Activated CD4-positive, alpha-beta T cell treated with anti-CD3 and anti-CD28 coated beads, Interleukin-2, amount 50 U/mL, for 48 hours (primary cell): ENCODE measurements at places on chromosomes 16 and 17.

DNA sequence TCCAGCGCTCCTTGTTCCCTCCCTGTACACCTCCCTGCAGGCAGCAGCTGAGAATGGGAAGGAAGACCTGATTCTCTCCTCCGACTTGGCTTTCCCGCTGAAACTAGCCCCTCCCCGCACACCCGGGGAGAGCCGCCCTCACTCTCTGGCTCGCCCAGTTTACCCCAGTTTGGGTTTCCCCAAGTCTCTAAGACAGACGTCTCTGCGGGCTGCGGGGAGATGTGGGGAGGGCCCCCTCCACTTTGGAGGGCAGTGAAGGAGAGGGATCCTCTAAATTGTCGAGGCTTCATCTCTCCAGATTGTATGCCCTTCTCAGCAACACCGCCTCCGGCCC is 797 bp downstream of the GRB7 start:
- DNase-seq = peak; percentile 75

DNA sequence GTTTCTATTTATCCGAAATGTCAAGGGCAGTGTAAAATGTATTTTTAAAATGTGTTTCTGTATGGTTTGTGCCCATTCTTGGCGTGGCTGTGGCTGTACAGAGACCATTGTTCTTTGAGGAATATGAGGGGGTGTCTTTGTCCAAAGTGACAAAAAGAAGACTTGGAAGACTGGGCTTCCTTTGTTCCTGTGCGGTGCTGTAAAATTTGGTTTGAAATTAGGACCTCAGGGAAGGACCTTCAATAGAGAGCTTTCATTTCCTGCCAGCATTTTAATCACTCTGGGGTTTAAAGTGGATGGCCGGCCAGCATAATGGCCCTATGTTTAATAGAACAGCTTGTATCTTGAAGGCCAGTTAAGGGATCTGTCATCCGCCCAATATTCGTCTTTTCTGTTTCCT is 190.1 kb upstream of the TBX2 start:
- DNase-seq = no peak

GRCh38 chr16:4936181-4936990 is 562 bp downstream of the PPL start:
- no peak for DNase-seq

GRCh38 chr17:30597776-30598288 is 120.6 kb downstream of the GOSR1 start:
- no peak for DNase-seq

DNA sequence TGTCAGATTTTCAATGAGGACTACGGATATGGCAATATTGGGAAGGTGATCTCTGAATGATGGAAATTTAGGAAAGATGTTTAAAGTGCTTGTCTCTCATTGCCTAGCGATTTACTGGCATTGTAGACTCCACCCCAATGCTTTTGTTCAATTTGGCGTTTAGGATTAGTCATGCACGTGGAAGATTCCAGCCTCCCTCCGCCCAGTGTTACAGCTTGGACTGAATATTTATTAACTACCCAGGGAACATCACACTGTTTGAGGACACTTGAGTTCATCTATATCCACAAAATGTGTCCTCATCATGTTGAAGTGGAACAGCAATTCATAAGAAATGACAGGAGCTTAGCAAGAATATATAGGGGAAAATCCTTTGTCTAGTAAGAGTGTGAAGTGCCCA is 738.8 kb upstream of the RBFOX1 start:
- no peak for DNase-seq

- peak; percentile 19 for DNase-seq
Measured at GRCh38 chr17:35345926-35346771, 27.3 kb downstream of the SLFN11 start.

DNA sequence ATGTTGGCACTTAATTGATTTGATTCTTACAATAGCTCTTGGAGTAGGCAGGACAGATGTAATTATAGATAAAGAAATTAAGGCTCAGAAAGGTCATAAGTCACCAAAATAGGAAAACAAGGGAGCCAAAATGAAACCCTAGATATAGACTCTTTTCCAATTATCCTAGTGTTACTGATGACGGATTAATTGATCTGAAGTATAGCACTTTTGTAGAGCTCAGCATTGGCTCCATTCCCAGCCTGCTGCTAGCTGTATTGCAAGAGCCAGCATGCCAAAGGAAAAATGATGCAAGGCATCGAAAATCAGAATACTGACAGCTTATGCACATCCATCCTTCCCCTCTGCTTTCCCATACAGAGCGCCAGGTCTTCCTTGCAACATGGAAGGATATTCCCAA is 21.6 kb upstream of the RASL10B start:
- DNase-seq = no peak

DNA sequence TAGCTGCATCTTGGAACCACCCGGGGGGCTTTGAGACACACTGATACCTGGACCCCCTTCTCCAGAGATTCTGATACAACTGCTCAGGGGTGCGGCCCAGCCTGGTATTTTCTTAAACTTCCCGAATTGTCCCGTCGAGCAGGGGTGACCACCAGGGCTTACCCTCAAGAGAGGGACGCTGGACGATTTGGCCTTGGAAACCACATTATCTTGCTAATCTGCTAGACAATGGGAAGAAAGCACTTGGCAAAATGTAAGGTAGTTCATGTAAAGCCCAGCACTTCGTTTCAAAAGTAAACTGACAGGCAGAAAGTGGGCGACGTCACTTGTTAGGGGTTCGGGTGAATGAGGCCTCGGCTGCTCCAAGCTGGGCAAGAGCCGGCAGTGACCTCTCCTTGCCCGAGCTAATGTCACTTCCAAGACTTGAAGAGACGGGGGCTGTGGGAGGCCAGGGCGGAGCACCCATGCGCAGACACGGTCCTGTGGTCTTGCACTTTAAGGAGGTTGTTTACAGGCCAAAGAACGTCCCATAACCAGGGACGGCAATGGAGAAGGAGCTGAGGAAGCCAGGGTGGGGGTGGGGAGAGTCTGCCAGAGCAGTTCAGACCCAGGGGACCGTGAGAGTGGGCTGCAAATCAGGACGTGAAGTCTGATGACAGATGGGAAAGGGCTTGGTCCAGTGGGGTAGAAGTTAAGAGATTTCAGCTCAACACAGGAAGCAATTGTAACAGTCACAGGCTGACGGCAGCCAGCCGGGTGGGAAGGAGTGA is 152.7 kb upstream of the GSE1 start:
- DNase-seq = no peak

- peak; percentile 82 for DNase-seq
Measured at GRCh38 chr16:58684354-58685083, at the start of gene SLC38A7. TSS of gene SLC38A7 (minus strand) at chr16:58684770. CDS start at chr16:58680126, 4,644 bp downstream.

DNA sequence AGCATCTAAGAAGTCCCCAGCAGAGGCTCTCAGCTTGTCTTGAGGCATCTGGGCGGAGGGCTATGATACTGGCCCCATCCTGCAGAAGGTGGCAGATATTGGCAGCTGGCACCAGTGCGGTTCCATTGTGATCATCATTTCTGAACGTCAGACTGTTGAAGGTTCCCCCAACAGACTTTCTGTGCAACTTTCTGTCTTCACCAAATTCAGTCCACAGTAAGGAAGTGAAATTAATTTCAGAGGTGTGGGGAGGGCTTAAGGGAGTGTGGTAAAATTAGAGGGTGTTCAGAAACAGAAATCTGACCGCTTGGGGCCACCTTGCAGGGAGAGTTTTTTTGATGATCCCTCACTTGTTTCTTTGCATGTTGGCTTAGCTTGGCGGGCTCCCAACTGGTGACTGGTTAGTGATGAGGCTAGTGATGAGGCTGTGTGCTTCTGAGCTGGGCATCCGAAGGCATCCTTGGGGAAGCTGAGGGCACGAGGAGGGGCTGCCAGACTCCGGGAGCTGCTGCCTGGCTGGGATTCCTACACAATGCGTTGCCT is at the start of gene CIITA:
TSS of gene CIITA (plus strand) at position 404 of the 543 bp plus-strand sequence. CDS start at position 533, 129 bp downstream.
- peak; percentile 57 for DNase-seq

DNA sequence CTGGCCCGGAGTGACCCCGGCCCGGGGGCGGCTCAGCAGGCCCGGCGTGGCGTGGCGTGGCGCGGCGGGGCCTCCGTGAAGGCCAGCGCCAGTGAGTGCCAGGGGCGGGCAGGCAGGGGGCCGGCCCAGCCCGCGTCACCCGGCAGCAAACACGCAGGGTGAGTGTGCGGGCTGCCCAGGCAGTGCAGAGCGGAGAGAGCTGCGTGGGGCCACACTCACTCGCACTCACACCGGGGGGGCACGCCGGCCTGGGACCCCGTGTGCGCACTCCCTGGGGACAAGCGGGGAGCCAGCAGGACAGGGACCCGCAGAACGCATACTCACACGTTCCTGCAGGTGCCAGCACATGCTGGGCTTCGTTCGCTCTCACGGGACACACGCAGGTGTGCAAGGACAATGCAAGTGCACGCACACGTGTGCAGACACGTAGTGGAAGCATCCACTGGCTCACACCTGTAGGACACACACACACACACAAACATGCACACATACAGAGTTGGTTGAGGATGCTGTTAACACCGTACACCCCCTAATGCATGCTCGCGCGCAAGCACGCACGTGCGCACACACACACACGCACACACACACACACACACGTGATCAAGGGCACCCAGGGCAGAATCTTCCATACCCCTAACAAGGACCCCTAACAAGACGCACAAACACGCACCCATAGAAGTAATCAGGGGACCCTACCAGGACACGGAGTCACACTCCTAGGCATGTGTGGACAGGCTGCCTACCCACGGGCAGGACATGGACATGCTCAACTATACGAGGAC is 7.7 kb downstream of the USP6 start:
- DNase-seq = no peak

DNA sequence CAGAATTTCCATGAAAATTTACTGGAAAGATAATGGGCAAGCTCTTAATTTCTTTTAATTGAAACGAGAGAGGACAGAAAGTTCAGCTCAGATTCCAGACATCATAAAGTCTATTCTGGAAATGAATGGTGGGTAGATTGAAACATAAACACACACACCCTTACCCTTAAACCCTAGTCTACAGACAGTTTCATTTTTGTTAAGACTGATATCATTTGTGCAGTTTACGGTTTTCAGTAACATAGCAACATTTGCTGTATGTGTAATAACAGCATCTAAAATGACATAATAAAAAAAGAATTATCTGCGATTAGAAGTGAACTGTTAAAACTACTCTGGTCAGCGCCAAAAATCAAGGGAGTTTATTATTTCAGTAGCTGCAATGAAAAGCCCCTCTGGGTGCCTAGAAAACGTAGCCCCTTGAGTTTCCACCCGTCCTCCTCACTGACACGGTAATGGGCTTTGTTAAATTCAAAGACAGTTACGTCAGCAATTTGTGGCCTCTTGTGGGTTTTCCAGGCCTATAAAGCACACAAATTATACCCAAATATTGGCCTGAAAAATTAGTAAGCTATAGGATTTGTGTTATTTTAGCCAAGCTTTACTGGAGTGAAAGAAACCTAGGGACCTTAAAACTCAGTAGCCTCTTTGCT is 520.6 kb upstream of the SOX9 start:
- DNase-seq = no peak

GRCh38 chr17:4553669-4554068 is 1.5 kb downstream of the MYBBP1A start:
- no peak for DNase-seq

GRCh38 chr16:57720142-57720575 is 15.4 kb upstream of the KATNB1 start:
- DNase-seq = peak; percentile 49

DNA sequence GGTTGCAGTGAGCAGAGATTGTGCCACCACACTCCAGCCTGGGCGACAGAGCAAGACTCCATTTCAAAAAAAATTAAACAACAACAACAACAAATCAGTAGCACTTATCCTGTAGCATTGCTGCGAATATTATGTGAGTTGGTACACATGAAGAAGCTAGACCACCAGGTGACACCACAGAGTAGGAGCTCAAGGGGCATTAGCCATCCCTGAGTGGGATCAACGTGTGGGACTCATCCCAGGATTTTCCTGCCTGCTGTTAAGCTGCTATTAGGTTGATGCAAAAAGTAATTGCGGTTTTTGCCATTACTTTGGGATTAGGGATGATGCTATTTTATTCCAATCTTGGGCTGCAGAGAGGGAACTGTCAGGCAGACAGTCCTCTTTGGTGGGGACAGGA is 47.2 kb downstream of the OTOA start:
- no peak for DNase-seq

DNA sequence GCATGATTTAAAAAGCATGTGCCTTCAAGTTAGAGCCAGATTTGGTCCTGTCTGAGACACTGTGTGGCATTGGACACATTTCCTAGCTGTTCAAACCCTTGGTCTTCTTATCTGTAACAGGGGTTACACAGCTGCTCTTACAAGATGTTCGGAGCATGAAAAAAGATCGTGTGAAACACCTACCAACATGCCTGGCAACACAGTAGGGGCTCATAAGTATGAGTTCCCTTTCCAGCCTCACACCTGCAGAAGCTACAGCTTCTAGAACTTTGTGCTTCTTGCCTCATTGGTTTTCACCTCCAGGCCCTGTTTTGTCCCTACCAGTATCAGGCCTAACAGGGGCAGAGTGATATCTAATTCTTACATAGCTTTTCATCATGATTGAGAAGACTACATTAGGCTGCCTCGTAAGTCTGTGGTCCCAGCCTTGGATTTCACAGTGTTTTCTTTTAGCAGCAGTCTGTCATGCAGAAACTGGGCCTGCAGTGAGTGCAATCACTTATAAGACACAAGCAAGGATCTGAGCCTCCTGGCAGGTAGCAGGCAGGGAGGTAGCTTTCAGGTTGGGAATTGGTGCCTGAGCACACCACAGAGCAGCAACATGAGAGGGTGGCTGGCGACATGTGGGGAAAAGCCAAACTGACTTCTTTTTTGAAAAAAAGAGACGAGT is 78.8 kb downstream of the CCDC182 start:
- DNase-seq = no peak

DNA sequence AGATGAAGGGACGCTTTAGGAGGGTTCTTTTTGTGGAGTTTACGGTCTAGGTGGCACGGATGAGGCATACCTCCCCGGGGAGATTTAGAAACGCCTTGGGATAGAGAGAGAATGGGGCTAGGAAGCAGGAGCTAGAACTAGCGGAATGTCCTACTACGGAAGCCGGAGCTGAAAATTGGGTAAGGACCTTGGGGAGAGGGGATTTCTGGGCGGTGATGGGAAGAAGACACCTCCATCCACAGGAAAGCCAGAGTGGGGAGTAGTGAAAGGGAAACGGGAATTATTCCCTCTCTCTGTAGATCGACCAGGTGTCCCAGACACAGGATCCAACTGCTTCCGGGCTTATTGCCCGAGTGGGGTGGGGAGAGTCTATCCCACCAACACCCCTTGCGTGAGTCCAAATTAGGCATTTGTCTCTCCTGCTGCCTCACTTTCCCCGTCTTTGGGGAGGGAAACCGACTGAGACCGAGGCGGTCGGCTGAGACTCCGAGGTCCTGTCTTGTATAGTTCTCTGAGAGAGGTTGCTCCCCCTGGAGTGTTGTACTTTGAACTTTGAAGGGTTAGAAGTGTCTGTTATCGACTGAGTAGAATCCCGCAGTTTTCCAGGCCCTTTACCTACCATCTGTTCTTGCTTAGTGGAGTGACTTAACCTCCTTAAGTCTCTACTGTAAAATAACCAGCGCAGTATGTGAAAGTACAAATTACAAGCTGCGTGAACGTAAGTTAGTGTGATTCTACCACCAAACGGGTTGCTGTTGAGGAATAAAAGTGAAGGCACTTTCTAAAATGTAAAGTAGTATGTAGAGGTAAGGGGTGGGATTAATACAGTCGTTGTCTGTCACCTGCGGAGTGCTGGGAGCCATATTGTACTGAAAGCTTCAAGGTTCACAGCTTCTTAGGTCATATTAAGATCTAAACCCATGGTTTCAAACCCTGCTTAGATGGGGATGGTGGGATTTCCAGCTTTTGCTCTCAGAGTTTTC is 1.0 kb downstream of the RSPRY1 start:
- peak; percentile 19 for DNase-seq

- no peak for DNase-seq
Measured at GRCh38 chr16:17839272-17839671, 368.5 kb upstream of the XYLT1 start.

GRCh38 chr17:60231691-60232090 is 81.9 kb downstream of the CA4 start:
- no peak for DNase-seq

- no peak for DNase-seq
Measured at GRCh38 chr17:5472511-5472910, 3.7 kb upstream of the DHX33 start.
